ENCODE measurements at places on chromosomes 16 and 17. TPM values are rescaled to one million over a fixed set of nuclear protein-coding genes. Genes with fewer than 3 reads are reported as not detected.

Gene TPPP3
- polyA plus RNA-seq = 22.7 TPM

- DNase-seq = peak; percentile 68
Observed at GRCh38 chr17:67531291-67531690, 154.2 kb downstream of the PITPNC1 start.

DNA sequence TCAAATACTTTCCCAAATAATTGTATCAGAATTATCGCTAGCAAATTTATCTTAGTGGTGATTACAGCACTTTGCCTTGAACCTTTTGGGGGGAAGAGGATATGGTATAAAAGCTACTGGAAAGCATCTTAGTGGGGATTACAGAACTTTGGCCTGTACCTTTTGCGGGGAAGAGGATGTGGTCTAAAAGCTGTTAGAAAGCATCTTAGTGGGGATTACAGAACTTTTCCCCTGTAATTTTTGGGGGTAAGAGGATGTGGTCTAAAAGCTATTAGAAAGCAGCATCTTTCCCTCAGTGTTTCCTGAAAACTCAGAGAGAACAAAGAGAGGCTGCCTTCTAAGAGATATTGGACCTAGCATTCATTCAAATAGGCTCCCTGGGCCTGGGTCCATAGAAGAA, 4.1 kb downstream of the SLFN12 start:
- DNase-seq = no peak

Gene ZG16B
- 0.81 TPM for polyA plus RNA-seq

Data from adrenal gland (tissue), 19 donors.